Sigmoid colon (tissue), 7 donors: ENCODE measurements at places on chromosomes 3 and 15. TPM values are rescaled to one million over a fixed set of nuclear protein-coding genes. Genes with fewer than 3 reads are reported as not detected.

DNA sequence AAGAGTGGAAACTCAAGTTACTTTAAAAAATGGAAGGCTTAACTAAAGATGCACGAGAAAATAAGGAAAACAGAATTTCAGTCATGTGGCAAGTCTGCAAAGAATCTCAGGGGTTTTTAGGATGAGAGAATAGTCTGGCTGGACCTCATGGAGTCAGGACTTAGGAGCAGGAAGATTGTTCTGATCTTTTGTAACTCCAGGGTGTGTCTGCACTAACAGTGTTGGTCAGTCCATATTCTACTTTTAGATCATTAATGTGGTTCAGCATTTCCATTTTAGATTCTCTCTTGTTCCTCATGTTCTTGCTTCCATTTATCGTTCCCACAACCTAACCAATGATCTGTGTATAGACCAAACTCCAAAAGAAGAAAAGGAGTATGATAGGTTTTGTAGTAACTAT lies 15.3 kb downstream of the TMEM108 start:
- DNase-seq, result no peak

DNA sequence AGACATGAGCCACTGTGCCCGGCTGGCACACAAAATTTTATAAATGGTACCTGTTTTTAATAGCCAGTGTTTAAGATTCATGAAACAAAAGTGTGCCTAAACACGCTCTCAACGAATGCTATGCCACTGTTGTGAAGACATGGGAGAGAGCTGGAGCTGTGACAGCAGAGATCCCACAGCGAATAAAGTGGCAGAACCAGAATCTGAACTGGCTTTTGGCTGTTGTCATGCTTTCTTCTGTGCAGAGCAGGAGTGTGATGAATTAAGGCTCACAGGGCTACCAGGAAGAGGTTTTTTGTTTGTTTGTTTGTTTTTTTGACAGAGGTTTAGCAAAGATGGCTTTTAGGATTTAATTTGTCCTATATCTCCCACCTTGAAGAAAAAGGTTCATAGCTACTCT lies 14.5 kb downstream of the PTPRG start:
- no peak for DNase-seq

NANOGP8 gene
- 2.2 TPM for total RNA-seq

AVEN gene
- total RNA-seq, result 15.0 TPM
